ENCODE measurements at places on chromosomes 12 and 14.
A peak's percentile ranks its signal among the peaks of the same experiment; 100 is the strongest.

- DNase-seq, result no peak
These were observed 195.6 kb downstream of the TTC7B start for GRCh38 chr14:90620568-90621077.

DNA sequence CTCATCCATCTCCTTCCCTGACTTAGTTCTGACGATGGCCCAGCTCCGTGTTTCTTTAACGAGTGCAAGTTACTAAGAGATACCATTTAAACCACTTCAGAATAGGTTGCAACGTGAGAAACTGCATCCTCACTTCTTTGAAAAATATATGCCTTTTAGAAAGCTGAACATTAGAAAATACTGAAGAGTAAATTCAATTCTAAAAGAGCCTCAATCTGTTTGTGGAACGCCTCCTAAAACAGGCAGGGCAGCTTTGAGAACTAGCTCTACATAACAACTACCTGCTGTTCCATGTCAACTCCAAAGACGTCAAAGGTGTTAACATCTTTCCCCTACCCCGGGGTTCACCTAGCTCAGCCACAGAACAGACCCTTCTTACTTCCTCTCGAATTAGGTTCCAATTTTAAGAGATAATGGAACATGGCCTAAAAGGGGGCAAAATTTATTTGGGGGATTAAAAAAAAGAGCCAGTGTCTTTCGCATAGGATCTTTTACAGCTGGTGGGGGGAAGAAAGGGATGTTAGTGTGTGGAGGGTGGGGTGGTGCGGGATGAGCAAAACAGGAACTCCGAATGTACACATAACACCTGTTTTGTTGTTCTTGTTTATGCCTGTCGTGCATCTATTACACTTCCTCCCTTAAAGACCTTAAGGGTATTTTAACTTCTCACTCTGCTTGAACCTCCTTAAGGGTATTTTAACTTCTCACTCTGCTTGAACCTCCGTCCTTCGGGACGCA, 3.3 kb downstream of the BHLHE41 start:
- no peak for DNase-seq

- no peak for DNase-seq
These were observed 13.2 kb downstream of the EIF5 start for GRCh38 chr14:103347091-103347815.

- DNase-seq, result no peak
These were observed 22.1 kb downstream of the SCARB1 start for GRCh38 chr12:124841558-124841945.

- no peak for DNase-seq
These were observed 286.7 kb downstream of the ZFP36L1 start for GRCh38 chr14:68506021-68506644.

DNA sequence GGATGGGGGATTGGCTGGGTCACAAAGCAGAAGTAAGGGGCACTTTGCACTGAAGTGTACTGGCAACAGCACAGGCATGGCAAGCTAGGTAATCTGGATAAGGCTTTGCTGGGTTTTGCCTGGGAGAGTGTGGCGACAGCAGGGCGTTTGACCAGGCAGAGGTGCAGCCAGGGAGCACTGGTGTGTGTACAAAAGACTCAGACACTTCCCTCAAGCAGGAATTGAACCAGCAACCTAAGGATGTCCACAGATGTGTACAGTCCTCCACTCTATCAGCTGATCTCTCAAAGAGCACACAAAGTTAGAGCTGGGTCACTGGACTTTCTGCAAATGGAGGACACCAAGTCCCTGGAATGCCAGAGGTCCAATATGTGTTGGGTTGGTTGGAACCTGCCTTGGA, 15.4 kb upstream of the RNASE4 start:
- no peak for DNase-seq

DNA sequence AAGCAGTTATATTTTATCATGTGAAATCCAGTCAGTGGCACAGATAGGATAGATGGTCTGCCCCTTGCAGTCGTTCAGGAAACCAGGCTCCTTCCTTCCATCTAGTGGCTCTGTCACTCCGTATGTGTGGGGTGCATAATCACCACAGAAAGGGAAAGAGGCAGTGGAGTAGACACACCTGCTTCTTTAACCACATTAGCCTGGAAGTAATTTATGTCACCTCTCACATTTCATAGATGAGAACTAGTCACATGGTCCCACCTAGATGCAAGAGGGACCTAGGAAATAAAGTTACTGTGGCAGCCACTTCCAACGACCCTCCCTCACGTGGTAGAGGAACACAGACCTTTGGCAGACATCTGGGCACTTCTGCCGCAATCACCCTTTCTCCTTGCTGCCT, 14.2 kb upstream of the RNU6-8 start:
- no peak for DNase-seq

DNA sequence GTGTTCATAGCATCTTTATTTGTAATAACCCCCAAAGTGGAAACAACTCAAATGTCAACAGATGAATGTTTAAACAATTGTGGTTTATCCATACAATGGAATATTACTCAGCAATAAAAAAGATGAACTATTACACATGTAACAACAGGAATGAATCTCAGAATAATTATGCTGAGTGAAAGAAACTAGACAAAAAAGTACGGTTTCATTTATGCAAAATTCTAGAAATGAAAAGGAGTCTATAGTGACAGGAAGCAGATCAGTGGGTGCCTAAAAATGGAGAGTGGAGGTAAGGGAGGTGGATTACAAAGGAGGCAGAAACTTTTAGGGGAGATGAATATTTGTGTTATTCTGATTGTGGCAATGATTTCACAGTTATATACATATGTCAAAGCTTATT, 4.8 kb downstream of the PRKCH start:
- no peak for DNase-seq

DNA sequence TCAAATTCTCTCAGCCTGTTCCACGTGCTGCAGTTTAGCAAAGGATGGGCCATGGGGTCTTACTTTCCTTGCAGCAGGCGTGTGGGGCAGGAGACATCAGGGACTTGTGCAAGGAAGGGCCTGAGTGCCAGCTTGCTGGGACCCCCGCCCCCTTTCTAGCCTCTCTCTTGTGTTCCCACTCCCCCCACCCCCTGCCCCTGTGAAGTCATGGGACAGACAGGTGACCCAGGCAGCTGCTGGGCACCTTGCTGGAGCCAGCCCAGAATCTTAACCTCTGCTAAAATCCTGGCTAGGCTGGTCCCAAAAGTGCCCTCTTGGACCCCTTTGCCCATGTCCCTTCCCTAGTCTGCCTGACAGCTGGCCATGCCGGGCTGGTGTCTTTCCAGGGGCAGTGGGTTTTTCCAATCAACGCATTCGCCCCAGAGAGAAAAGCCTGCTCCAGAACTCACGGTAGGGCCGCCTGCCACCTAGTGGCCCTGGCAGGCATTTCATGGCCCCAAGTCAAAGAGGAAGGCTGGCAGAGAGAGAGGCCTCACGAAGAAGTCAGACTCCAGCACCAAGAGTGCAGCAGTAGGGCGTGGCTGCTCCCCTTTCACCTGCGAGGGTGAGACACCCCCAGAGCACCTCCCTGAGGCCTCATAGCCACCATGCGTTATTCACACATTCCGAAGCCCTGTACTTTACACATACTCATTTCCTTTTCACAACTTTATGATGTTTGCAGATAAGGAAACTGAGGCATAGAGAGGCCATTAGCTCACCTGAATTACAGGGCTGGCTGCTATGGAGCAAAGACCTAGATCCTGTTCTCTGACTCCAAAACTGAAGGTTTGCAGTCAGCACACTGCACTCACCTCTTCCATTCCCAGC, 67.4 kb downstream of the LGMN start:
- peak; percentile 55 for DNase-seq

DNA sequence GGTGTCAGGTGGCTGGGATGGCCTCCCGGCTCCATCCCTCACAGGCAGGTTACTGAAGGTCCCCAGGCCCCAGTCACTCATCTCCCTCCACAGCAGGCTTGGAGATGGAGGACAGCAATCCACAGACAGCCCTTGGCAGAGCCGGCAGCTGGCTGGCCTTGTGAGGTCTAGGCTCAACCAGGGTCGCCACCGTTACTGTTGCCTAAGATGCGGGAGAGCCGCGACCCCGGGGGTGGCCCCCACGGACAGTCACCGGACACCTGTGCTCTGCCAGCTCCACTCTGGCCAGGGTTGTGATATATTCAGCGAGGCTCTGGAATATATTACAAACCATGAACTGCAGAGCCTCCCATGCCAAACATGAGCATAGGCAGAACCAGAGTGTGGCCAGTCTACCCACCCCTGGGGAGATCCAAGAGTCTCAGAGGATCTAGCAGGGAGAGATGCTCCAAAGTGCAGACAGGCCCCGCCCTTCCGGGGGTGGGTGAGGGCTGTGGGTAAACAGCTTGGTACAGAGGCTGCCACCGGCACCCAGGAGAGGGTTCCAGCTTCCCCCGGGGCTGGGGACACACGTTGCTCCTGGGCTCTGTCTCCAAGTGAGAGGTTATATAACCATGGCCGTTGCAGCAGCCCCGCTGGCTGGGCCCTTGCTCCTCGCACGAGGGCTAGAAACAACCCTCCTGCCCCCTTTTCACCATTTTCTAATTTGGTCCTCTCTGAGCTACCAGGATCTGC, 55.9 kb upstream of the DIO3 start:
- no peak for DNase-seq

GRCh38 chr12:69529021-69529420, 56.2 kb upstream of the CCT2 start:
- no peak for DNase-seq

DNA sequence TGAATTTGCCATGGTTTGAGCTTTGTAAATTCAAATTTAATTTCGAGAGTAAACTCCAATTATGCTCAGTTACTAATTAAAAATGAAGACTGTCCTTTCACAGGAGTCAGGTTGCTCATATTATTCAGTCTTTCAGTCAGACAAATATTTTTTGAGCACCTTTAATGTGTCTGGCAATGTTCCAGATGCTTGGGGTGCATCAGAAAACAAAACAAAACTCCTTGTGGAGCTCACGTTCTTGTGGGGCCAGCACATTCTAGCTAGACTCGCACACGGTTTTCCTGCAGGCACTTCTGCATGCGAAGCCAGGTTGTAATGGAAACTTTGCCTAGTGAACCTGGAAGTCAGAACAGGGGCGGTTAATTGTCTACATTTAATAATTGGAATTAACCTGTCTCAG, 64.0 kb upstream of the ATF1 start:
- no peak for DNase-seq

DNA sequence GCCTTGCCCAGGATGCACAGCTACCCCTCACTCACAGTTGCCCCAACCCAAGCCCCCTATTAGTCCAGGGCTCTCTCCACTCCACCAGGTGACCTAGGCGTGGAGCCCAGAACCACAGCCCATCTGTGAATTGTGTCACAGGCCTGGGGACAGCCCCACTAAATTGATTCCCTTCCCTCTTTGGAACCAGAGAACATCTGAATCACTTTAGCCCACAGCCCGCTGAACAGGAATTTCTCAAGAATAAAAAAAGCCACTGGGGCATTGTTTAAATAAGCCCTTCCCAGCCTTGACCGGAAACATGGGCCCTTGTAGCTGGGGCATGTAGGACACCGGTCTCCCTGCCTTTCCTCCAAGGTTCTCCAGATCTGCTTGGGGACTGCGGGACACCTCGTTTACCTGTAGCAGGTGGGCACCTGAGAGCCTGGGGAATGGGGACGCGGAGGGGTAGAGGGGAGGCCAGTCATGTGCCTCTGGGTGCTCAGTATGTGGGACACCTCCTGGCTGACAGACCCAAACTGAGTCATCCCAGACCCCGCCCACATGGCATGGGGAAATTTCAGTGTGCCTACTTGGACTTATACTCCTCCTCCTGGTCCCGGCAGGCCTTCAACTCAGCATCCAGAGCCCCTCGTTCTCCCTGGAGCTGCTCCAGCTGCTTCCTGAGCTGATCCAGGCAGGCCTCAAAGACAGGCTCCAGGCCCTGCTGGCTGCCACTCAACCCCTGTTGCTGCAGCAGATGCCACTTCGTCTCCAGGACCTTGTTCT, 1.3 kb downstream of the KRT78 start:
- no peak for DNase-seq

GRCh38 chr14:92589213-92589852, 75.8 kb downstream of the RIN3 start:
- DNase-seq, result no peak

- no peak for DNase-seq
These were observed 1934.2 kb upstream of the SEL1L start for GRCh38 chr14:83467811-83468210.

GRCh38 chr12:47894068-47894467, 10.7 kb downstream of the VDR start:
- DNase-seq, result no peak

All from GM18507 (cell line).